CD4-positive, CD25-positive, alpha-beta regulatory T cell (primary cell): ENCODE measurements at places on chromosomes 4 and X. TPM values are rescaled to one million over a fixed set of nuclear protein-coding genes. Genes with fewer than 3 reads are reported as not detected.

PAGE1 gene
- polyA plus RNA-seq, result not detected

BANK1 gene
- polyA plus RNA-seq, result 0.18 TPM

USP17L11 gene
- not detected for polyA plus RNA-seq

CITED1 gene
- polyA plus RNA-seq, result not detected

GLOD5 gene
- not detected for polyA plus RNA-seq

PASD1 gene
- not detected for polyA plus RNA-seq

VCX3A gene
- polyA plus RNA-seq, result not detected
